ENCODE measurements at places on chromosomes 3 and 15.

- no peak for DNase-seq
Observed at GRCh38 chr3:127195417-127195816, 2.5 kb downstream of the PRR23E start.

DNA sequence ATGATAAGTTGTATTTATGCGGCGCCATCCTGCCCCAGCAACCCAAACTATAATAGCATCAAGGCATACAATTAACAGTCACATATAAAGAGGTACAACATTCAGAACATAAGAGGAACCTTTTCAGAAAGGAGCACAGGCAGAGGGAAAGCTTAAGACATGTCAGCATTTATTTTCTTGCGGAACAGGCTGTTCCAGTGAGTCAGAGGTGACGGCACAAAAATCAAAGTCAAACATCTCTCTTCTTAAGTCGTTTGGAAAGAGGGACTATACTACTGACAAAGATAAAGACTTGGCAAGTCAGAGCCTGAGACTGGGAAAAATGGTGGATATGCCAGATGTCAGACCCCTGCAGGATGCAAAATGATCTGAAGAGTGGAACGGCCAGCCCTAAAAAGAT is 128.4 kb downstream of the CTNNB1 start:
- no peak for DNase-seq

- DNase-seq: no peak
Observed at GRCh38 chr3:45205126-45205525, 21.0 kb downstream of the TMEM158 start.

- DNase-seq: peak; percentile 68
Observed at GRCh38 chr3:142319094-142319493, 93.7 kb upstream of the GK5 start.

GRCh38 chr3:56423661-56424099 is 44.6 kb downstream of the ERC2 start:
- DNase-seq: no peak

- peak; percentile 25 for DNase-seq
Observed at GRCh38 chr3:61802772-61803171, 241.4 kb downstream of the PTPRG start.

DNA sequence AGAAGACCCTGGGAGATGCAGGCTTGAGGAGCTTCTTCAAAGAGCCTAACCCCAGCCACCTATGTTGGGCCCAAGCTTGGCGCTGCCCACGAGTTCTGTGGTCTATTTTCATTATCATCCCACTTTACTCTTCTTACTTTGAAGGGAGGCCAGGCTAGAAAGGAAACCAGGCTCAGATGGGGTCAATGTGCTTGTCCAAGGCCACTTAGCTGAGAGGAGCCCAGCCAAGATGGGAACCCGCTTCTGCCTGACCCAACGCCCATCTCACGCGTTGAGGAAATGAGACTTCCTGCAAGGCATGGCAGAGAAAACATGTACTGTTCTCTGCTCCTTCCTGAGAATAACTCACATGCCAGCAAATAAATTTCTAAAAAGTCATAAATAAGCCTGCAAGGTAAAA is 486.3 kb upstream of the PROK2 start:
- no peak for DNase-seq

DNA sequence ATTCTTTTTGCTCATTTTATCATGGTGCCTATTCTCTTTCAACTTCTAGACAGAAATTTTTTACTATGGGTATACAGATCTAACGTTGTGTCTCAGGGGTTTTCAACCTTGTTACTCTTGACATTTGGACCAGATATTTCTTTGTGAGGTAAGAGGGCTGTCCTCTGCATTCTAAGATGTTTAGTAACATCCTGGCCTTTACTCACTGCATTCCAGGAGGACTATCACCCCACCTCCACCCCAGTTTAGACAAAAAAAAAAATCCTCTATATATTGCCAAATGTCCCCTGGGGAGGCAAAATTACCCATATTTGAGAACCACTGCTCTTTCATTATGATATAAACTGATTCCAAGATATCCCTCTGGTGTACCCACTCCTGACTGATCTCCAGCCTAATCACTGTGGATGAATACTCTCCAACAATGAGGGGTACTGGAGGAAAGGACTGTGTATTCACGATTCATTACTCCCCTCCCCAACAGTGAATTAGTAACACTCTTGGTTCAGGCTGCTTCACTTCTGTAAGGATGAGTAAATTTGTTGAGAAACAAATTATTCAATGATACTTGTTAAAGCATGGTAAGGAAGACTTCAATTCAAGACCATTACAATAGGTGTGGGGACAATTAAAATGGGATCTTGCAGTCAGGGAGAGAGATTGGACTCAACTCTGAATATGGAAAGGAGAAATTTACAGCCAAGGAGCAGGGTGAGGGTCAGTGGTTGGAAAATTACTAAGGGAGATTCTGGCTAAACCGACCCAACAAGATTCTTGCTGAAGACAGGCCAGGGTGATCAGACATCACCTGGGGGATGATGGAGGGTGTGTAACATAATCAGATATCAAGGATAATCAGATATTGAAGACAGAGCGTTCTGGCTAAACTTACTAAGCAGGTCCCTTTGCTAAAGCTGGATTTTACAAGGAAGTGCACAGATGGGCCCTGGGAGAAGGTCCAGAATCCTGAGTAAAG is 123.8 kb upstream of the DAZL start:
- DNase-seq: peak; percentile 80

DNA sequence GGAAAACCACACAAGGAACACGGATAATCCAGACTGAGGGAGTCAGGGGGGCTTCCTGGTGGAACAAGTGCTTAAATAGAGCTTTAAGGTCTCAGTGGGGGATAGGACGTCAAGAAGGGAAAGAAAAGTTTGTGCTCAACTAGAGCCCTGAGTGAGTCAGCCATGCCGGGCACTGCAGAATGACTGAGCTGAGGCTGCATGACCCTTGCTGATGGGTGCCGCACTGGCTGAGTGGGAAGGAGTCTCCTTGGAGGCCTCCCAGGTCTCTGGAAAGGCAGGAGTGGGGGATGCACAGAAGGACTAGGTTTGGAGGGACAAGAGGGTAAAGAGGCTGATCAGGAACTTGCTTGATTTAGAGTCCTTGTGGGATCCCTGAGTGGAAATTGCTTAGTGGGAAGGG is 150.3 kb downstream of the RPLP1 start:
- DNase-seq: no peak

DNA sequence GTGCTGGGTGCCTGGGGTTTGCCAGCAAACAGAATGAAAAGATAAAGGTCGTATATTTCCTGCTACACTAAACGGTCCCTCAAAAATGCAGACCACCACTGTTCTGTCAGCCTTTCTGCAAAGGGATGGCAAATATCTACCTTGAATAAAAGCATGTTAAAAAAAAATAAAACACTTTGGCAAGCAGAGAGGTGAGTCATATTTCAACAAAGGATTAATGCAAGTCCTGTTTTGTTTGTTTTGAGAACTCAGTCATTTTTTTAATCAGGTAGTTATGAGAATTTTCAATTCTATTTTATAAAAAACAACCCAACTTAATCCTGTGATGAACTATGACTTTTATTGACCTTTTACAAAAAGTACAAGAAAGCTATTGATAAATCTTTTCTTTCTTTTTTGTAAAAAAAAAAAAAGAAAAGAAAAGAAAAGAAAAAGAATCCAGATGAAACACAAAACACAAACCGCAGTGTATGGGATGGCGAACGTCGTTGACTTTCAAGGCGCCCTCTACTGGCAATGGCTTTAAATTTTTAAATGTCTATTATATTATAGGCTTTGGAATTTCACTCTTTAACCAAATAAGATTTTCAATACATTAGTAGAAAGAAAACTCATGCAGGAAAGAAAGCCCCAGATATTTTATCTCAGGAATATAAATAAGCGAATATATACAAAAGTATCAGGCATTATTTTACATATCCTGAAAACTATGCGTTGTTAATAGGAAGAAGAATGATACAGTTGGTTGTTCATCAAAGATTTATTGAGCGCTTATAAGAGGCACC is 87.8 kb downstream of the NCEH1 start:
- peak; percentile 45 for DNase-seq

DNA sequence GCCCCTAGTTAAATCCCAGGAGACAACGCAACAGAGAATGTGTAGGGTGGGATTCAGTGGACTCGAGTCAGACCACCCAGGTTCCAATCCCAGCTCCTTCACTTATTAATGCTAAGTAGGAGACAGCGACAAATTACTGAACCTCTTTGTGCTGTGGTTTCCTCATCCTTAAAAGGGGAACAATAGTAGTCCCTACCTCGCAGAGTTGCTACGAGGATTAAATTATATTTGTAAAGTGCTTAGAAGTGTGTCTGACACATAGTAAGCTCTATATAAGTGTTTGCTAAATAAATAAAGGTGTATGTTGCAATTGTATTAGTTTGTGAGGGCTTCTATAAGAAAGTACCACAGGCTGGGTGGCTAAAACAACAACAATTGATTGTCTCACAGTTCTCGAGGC is 58.0 kb upstream of the PPARG start:
- DNase-seq: no peak

DNA sequence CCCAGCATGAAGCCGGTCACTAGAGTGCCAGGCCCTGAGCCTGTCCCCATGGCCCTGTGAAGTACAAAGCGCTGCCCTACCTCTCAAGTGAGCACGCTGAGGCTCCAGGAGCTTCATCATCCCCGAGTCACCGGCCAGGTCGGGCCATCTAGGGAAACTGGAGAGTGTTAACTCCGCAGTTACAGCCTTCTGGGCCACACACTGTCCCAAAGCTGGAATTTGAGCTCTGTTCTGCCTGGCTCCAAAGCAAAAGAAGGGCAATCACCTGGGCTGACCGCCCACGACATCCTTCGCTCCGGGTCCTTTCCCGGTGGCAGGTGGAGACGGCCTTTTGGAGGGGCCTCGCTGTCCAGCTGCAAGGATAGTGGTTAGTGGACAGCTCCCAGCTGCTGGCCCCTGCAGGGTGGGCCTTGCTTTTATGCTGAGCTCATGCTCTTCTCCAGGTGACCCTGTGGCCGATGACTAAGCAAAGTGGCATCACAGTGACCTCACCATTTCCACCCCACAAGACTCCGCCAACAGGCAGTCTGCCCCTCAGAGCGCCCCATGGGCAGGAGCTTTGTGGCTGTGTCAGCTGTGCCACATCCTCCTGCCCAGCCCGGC is 3.5 kb upstream of the MUC4 start:
- no peak for DNase-seq

DNA sequence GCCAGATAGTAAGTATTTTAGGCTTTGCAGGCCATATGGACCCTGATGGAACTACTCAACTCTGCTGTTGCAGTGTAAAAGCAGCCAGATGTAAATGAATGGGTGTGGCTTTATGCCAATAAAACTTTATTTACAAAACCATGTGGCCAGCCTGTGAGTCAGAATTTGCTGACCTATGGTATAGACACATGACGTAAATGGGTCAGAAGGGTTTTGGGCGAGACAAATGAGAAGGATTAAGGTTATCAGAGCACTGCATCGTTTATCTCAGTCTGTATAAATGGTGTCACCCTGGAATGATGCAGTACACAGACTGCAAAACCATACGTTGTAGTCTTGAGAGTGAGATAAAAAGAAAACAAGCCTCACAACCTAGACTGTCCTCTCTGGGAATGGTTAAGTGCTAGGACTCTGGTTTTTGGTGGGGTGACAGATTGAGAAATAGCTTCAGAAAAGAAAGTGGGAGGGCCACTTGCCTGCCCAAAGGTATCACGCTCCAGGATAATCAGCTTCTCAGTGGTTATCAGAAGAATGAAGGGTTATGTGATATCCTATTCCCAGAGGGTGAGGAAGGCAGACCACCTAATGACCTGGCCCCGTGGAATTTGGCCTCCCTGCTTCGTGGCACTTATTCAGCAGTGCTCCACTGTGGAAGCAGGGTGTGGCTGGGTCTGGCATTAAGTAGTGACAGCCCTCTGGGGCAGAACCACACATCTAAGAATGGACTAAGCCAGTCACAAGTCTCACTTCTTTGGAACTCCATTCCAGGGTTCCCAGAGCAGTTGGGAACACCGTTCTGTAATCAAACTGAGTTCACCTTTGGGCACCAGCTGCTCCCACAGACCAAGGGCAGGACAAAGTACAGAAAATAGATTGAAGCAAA is 46.1 kb downstream of the ABHD5 start:
- DNase-seq: no peak

DNA sequence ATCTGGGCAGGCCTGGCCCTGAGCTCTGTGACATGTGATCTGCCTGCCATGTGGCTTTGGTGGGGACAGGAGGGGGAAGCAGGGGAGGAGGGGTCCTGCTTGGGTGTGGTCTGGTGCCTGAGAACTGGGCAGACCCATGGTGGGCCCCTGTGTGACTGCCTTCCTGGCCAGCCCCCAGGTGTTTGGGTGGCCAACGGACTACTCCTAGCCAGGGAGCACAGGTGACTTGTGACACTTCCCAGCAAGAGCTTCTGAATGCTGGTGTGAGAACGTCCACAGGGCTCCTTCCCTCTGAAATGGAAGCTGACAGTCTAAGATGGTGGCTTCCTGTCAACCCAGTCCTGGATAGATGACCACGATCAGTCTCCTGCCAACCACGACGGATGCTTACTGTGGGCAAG is 136.1 kb upstream of the MEF2A start:
- no peak for DNase-seq

DNA sequence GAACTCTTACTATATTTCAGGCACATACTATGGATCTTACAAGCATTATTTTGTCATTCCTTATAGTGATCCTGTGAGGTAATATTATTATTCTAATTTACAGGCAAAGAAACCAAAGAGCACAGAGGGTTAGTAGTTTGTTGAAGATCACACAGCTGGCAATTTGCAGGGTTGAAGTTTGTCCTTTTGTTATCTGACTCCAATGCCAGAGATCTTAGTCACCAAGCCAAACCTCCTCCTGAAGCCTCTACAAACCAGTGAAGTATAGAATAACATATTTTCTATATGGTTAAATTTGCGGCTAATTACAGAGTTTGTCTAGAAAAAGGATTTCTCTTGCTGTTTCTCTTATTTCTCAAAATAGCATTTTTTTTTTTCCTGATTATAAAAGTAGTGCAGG is 11.2 kb downstream of the ISLR2 start:
- DNase-seq: no peak

GRCh38 chr3:100912976-100913545 is 80.2 kb downstream of the ABI3BP start:
- DNase-seq: no peak

GRCh38 chr3:8147711-8148110 is 353.9 kb upstream of the LMCD1 start:
- peak; percentile 89 for DNase-seq

DNA sequence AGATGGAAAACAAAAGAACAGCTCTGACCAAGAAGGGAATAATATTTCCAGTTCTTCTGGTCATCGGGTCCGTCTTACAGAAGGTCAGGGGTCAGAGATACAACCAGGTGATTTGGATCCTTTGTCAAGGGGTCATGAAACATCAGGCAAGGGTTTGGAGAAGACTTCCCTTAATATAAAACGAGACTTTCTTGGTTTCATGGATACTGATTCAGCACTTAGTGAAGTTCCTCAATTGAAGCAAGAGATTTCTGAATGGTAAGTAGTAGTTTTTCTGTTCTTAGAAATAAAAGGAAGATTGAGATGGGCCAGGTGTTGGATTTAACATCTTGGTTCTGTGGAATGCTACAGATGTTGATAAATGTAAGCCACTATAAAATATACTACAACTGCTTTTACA is 9.5 kb downstream of the MGA start:
- DNase-seq: no peak

DNA sequence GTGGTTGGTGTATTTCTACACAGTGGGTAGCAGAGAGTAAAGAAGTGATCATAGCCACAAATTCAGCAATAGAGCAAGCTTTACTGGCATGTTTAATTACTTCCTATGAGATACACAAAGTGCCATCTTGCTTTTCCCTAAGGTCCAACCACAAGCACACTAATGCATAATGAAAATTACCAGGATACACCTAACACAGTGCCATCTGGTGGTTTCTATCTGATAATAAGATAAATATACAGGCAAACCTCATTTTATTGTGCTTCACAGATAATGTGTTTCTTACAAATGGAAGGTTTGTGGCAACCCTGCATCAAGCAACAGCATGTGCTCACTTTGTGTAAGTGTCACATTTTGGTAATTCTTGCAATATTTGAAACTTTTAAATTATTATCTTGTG is 223.0 kb downstream of the NSUN3 start:
- peak; percentile 14 for DNase-seq

All from fibroblast of skin of scalp (primary cell).